ENCODE measurements at places on chromosomes 1 and 21. TPM values are rescaled to one million over a fixed set of nuclear protein-coding genes. Genes with fewer than 3 reads are reported as not detected.

GRCh38 chr21:15820852-15821379 is 91.1 kb downstream of the USP25 start:
- H3K4me3 ChIP-seq: no peak overlapping the region
- H3K36me3 ChIP-seq: peaks cover 47% of the 10 kb centered on the region
- no peaks in the 10 kb centered on the region for H3K27me3 ChIP-seq
- no peak overlapping the region for H3K27ac ChIP-seq

C1orf141 gene
- total RNA-seq: not detected

CSF3R gene
- total RNA-seq: not detected

DNA sequence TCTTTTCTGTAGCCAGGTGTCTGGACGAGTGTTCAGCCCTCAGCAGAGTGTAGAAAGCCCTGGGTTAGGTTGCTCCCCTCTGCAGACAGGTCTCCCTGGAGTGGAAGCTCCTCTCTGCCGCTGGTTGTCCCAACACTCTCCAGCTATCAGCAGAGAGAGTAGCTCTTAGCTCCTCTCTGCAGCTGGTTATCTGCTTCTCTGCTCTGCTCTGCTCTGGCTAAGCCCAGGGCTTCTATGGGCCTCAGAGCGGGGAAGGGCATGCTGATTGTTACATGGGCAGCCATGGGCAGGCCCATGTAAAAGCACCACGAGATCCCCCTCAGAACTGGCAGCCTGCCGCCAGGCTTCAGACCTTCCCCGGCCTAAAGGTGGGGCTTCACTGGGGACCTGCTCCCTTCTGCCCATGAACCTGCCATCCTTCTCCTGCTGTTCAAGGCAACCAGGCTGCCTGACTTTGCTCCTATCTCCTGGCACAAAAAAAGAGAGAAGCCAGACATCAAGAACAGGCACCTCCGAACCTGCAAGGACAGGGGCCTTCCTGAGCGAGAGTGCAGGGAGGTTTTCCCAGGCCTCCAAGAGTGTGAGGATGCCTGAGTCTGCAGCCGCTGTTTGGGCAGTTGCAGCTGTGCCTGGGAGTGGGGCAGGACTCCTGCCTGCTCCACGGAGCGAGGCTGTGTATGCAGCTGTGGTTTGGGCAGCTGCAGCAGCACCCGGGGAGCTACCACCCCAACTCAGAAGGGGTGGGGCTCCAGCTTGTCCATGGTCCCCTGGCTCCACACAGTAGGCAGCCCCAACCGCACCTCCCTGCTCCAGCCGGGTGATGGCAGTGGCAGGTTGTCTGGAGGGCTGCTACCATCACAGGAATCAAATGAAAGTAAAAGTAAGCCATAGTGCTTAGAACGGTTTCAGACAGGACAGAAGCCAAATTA is 973.7 kb downstream of the LTN1 start:
- DNase-seq: no peak
- no peak overlapping the region for H3K27ac ChIP-seq
- H3K4me1 ChIP-seq: no peaks in the 10 kb centered on the region
- H3K27me3 ChIP-seq: no peaks in the 10 kb centered on the region
- no peak overlapping the region for H3K4me3 ChIP-seq

DNA sequence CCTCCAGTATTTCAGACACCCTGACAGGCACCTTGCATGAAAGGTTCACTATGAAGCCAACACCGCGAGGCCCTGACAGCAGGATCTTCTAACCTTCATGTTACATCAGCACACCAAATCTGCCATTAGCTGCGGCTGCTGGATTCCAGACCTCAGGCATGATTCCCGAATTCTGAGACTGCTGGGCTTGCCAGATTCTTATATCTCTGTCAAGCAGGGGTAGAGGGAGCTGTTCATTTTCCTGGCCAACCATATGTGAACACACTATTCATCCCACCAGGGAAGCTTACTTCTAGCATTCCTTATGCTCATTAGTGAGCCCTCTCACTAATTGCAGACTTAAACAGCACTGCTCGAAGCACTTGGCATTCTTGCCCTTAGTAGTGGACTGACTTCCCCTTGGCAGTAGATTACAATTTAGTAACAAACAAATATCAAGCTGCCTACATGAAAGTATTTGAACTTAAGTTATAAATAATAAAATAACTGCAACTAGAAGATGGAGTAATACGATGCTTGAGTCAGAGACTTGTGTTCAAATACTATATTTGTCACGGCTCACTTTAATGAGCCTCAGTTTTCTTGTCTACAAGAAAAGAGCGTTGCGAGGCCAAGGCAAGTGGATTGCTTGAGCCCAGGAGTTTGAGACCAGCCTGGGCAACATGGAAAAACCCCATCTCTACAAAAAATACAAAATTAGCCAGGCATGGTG is 43.3 kb downstream of the NID1 start:
- no peak overlapping the region for H3K27ac ChIP-seq
- H3K36me3 ChIP-seq: no peaks in the 10 kb centered on the region
- H3K4me1 ChIP-seq: peaks cover 2% of the 10 kb centered on the region
- no peak for DNase-seq
- no peak overlapping the region for H3K4me3 ChIP-seq
- H3K27me3 ChIP-seq: peaks cover 13% of the 10 kb centered on the region

DNA sequence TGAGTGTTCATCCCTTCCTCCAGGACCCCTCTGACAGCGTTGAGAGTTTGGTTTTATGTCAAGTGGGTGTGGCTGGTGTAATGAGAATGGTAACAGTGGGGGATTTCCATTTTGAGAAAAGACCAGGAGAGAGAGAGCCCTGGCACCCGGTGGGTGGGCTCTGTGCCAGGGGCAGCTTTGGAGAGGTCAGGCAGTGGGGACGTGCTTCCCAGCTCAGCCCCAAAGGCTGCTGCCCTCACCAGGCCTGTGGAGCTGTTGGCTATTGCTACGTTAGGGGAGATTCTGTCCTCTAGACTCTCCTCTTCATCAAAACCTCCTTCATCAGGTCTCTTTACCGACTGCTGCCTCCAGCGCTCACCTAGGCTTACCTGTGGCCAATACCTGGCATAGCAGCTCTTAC is 176.3 kb downstream of the PTPRU start:
- no peak for DNase-seq
- H3K4me1 ChIP-seq: no peaks in the 10 kb centered on the region
- peaks cover 5% of the 10 kb centered on the region for H3K27me3 ChIP-seq

- no peak overlapping the region for H3K4me3 ChIP-seq
- no peaks in the 10 kb centered on the region for H3K4me1 ChIP-seq
- peaks cover 7% of the 10 kb centered on the region for H3K27me3 ChIP-seq
- no peaks in the 10 kb centered on the region for H3K36me3 ChIP-seq
- no peak for DNase-seq
Measured at GRCh38 chr1:68358439-68358838, 91.3 kb downstream of the RPE65 start.

GRCh38 chr1:150548632-150549495 is at the start of gene ADAMTSL4:
Gene ADAMTSL4 (plus strand): TSS chr1:150549408. CDS start chr1:150552289, 2,881 bp downstream.
- no peak within 1 kb of the TSS for H3K27ac ChIP-seq
- DNase-seq: peak; percentile 59
- peaks cover 40% of the 10 kb centered on the region for H3K27me3 ChIP-seq
- H3K4me3 ChIP-seq: peak within 1 kb of the TSS; percentile 74
- no peaks in the 10 kb centered on the region for H3K36me3 ChIP-seq

EXO5 gene
- total RNA-seq: 15.4 TPM

MYOG gene
- total RNA-seq: not detected

DNA sequence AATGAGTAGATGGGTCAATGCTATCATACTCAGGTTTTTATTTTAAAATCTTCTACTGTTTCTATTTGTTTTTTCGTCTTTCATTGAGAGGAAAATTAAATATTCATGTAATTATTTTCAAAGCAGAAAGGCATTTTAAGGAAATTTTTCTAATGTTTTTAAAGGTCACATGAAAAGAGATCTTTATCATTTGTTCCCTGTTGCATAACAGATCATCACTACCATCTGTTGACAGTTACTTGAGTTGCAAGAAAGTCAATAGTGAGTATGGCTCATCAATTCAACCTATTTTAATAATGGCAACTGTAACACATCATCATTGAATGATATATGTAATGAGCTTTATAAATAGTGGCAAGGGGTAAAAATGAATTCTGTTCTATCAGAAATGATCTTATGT is 369.7 kb downstream of the DPYD start:
- peaks cover 3% of the 10 kb centered on the region for H3K36me3 ChIP-seq
- H3K4me3 ChIP-seq: no peak overlapping the region
- H3K27ac ChIP-seq: no peak overlapping the region
- no peaks in the 10 kb centered on the region for H3K27me3 ChIP-seq

HFM1 gene
- not detected for total RNA-seq

DNA sequence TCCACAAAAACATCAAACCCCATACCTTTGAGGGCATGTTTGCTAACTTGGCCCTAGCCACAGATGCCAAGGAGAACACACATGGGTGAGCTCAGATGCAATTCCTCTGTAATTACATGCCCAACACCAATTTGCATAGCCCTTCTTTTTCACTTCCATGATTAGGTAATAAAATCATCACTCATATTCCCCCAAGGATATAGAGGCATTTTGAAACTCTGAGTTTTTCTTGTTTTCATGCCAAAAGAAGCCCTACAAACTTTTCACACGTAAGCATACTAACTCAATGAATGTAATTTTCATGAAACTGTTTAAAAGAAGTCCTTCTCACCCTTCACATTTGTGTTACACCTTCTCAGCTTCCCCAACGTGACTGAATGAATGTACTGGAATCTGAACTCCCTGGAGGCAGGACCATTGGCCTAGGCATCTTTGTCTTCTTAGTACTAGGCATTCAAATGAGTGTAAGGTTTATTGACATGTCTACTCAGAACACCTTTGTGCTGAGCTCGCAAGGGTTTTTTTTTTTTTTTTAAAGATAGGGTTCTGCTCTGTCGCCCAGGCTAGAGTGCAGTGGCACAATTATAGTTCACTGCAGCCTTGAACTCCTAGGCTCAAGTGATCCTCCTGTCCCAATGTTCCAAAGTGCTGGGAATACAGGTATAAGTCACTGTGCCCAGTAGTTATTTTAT is 31.0 kb downstream of the FBXO42 start:
- DNase-seq: no peak
- no peak overlapping the region for H3K4me3 ChIP-seq
- no peak overlapping the region for H3K27ac ChIP-seq
- no peaks in the 10 kb centered on the region for H3K4me1 ChIP-seq
- peaks cover 2% of the 10 kb centered on the region for H3K36me3 ChIP-seq

DNA sequence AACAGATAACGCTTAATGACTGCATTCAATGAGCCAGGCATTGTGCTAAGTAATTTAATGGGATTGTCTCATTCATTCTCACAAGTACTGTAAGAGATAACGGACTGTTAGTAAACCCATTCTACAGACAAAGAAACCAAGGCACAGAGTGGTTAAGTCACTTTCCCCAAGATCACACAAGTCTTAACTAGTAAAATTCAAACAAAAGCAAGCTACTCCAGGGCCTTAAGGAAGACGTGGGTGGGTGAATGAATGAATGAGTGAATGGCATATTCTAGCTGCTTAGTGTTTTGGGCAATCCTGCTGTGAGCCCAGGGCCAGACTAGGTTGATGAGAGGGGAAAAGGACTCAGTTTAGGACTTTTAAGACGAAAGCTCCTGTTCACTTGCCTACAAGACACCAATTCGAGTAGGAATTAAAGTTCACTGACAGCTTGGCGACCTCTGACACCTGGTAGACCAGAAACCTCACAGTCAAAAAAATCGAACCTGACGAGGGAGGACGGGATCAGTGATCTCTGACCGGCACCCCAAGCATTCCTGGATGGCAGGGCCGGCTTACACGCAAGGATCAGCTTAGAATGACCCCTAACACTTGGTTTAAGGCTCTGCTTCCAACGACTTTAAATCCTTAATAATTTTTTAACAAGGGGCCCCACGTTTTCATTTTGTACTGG is 557 bp downstream of the EMC1 start:
- H3K36me3 ChIP-seq: peaks cover 1% of the 10 kb centered on the region
- H3K27ac ChIP-seq: peak overlapping the region; percentile 92
- no peaks in the 10 kb centered on the region for H3K27me3 ChIP-seq
- no peak for DNase-seq
- H3K4me3 ChIP-seq: peak overlapping the region; percentile 99

GRCh38 chr1:214028649-214029406 is 41.1 kb downstream of the PROX1 start:
- H3K4me1 ChIP-seq: no peaks in the 10 kb centered on the region
- no peaks in the 10 kb centered on the region for H3K36me3 ChIP-seq
- no peak overlapping the region for H3K4me3 ChIP-seq
- no peak overlapping the region for H3K27ac ChIP-seq

DNA sequence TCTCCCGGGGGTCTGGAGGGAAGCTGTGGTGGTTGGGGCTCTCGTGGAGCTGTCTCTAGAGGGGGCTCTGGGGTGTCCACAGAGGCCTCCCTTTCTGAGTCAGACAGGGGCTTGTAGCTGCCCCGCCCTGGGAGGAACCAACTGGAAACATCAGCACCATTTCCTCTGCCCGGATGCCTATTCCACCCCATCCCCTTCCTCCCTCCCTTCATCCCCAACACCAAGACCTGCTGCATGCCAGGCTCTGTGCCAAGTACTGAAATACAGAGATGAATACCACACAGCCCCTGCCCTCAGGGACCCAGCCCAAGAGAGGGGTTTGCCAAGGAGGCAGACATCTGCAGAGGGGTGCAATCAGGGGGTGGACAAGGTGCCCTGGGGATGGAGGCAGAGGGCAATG is 125.6 kb upstream of the ADAR start:
- H3K36me3 ChIP-seq: peaks cover under 1% of the 10 kb centered on the region
- no peak for DNase-seq
- H3K27me3 ChIP-seq: peaks cover 70% of the 10 kb centered on the region
- H3K27ac ChIP-seq: no peak overlapping the region

- no peaks in the 10 kb centered on the region for H3K27me3 ChIP-seq
- no peak overlapping the region for H3K4me3 ChIP-seq
- H3K4me1 ChIP-seq: peaks cover 71% of the 10 kb centered on the region
- peaks cover 44% of the 10 kb centered on the region for H3K36me3 ChIP-seq
Measured at GRCh38 chr1:185425163-185425562, 108.1 kb upstream of the IVNS1ABP start.

CTSS gene
- 85.3 TPM for total RNA-seq

DNA sequence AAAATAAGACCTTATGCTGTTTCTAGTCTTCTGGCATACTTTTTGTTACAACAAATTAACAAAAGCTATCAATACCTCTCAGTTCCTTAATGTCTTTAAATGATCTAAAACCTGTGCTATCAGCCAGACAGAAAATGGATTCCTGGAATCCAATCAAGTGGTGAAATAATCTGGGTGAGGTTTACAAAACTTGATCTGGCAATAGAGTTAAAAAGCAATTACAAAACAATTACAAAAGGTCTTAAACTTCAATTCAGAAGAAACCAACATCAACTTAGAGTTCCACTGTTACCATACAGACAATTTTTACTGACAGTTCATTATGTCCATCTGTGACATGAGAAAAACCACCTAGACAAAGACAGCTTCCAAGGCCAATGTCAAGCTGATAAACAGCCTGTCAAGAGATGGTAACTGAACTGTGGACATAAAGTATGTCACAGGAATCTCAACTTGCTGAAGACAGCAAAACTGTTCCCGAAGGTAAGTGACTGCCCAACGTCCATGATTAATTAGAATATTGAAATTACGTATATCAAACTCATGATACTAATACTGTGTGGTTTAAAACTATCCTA is 17.4 kb downstream of the ZZZ3 start:
- H3K27me3 ChIP-seq: no peaks in the 10 kb centered on the region
- no peak overlapping the region for H3K4me3 ChIP-seq
- no peak overlapping the region for H3K27ac ChIP-seq
- peaks cover 29% of the 10 kb centered on the region for H3K4me1 ChIP-seq
